ENCODE measurements at places on chromosomes 16 and 17. TPM values are rescaled to one million over a fixed set of nuclear protein-coding genes. Genes with fewer than 3 reads are reported as not detected.

GRCh38 chr17:73369111-73369521, 57.3 kb upstream of the CDC42EP4 start:
- no peak overlapping the region for H3K27ac ChIP-seq
- no peaks in the 10 kb centered on the region for H3K4me1 ChIP-seq
- H3K36me3 ChIP-seq = no peaks in the 10 kb centered on the region
- no peak overlapping the region for H3K4me3 ChIP-seq

The PSMD12 gene
- 44.2 TPM for total RNA-seq

The SLC6A4 gene
- 0.25 TPM for total RNA-seq

DNA sequence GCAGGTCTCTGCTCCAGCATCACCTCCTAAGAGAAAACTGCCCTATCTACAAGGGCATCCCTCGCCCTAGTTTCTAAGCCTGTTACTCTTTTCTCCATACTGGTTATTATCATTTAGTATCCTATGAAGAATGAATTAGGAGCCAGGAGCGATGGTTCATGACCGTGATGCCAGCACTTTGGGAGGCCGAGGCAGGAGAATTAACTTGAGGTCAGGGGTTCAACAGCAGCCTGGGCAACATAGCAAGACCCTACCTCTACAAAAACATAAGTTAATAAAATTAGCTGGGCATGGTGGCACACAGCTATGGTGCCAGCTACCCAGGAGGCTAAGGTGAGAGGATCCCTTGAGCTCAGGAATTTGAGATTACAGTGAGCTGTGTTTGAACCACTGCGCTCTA, 7.2 kb downstream of the EARS2 start:
- H3K4me1 ChIP-seq = no peaks in the 10 kb centered on the region
- no peak overlapping the region for H3K4me3 ChIP-seq
- no peak overlapping the region for H3K27ac ChIP-seq
- no peak for DNase-seq

The GJC1 gene
- total RNA-seq = not detected

DNA sequence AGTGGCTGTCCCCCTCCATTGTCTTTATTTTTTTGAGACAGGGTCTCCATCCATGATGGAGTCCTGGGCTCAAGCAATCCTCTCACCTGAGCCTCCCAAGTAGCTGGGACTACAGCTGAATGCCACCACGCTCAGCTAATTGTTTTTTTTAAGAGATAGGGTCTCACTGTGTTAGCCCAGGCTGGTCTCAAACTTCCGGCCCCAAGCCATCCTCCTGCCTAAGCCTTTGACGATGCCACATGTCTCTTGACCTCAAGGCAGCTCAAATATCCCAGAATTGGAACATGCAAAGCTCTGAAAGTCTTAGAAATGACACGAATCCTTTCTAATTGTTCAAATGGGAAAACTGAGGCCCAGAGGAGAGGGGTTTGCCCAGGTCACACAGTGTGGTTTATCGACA, 75.4 kb upstream of the ZNF423 start:
- no peak overlapping the region for H3K4me3 ChIP-seq
- H3K36me3 ChIP-seq = no peaks in the 10 kb centered on the region
- H3K4me1 ChIP-seq = no peaks in the 10 kb centered on the region
- no peak overlapping the region for H3K27ac ChIP-seq
- DNase-seq = no peak

- H3K27ac ChIP-seq = no peak overlapping the region
- no peaks in the 10 kb centered on the region for H3K27me3 ChIP-seq
- H3K36me3 ChIP-seq = no peaks in the 10 kb centered on the region
- no peaks in the 10 kb centered on the region for H3K4me1 ChIP-seq
- no peak overlapping the region for H3K4me3 ChIP-seq
Observed at GRCh38 chr16:17861981-17862479, 391.3 kb upstream of the XYLT1 start.

DNA sequence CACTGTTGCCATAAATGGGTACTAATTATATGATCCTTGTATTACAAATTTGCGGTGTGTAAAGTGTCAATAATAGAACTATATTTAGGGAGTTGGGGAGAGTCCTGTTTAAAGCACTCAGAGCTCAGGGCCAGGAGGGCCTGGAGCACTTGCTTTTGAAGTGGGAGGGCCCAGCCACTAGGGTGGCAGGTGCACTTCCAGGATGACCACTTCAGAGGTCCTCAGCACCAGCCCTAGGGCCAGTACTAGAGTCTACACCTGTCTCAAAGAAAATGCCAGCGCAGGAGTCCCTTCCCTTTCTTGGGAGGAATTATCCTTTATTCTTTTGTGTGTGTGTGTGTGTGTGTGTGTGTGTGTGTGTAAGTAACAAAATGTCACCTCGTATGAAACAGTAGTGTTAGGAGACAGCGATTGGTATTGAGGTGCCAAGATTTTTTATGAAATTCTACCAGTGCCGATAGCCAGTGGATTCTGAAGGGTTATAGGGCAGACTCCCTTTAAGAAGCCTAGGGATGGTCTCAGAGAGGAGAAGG, 31.9 kb downstream of the MYO18A start:
- H3K27me3 ChIP-seq = no peaks in the 10 kb centered on the region
- no peak for DNase-seq
- H3K4me1 ChIP-seq = peaks cover 27% of the 10 kb centered on the region
- peak overlapping the region; percentile 62 for H3K4me3 ChIP-seq

GRCh38 chr17:16313139-16314090, 39.9 kb downstream of the CENPV start:
- no peak overlapping the region for H3K4me3 ChIP-seq
- H3K4me1 ChIP-seq = peaks cover 5% of the 10 kb centered on the region
- DNase-seq = no peak

GRCh38 chr17:83080858-83081683, 1.7 kb downstream of the METRNL start:
- no peak for DNase-seq
- peaks cover 5% of the 10 kb centered on the region for H3K27me3 ChIP-seq
- H3K36me3 ChIP-seq = no peaks in the 10 kb centered on the region

The MVD gene
- 59.7 TPM for total RNA-seq

DNA sequence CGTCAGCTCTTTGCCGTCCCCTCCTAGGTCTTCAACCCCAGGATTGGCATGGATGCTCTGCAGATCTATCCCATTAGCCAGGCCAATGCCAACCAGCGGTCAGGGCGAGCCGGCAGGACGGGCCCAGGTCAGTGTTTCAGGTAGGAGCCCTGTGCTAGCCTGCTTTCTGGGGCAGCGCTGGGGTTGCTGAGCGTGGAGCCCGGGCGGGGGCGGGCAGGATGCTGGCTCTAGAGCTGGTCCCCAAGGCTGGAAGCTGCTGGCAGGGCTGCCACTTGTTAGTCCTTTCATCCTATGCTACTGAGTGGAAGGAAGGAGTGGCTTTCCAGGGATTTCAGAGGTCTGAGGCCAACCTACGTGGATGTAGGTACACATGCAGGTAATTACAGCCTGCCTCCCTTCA, 12.3 kb downstream of the DHX38 start:
- no peaks in the 10 kb centered on the region for H3K27me3 ChIP-seq
- DNase-seq = no peak
- H3K36me3 ChIP-seq = peaks cover 99% of the 10 kb centered on the region
- H3K27ac ChIP-seq = no peak overlapping the region
- no peaks in the 10 kb centered on the region for H3K4me1 ChIP-seq

The SMTNL2 gene
- not detected for total RNA-seq

DNA sequence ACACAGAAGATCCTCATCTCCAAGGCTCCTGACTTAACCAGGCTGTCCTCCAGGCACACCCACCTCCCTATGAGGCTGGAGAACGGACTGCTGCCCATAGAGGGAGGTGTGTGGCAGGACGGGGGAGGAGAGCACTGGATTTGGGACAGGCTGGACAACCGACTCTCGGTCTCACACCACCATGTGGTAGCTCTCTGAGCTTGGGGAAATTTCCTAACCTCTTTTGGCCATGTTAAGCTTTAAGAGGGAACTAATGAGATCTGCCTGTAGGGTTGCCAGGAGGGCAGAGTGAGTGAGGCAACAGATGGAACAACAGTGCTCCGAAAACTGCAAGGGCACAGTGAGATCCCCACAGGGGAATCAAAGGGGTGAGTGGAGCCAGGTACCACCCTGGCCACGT, 32.7 kb downstream of the RHBDL3 start:
- no peak for DNase-seq
- H3K4me1 ChIP-seq = no peaks in the 10 kb centered on the region
- no peaks in the 10 kb centered on the region for H3K36me3 ChIP-seq
- H3K27me3 ChIP-seq = no peaks in the 10 kb centered on the region
- no peak overlapping the region for H3K27ac ChIP-seq
- no peak overlapping the region for H3K4me3 ChIP-seq

The NME1 gene
- 14.1 TPM for total RNA-seq

The ITGB4 gene
- total RNA-seq = not detected

DNA sequence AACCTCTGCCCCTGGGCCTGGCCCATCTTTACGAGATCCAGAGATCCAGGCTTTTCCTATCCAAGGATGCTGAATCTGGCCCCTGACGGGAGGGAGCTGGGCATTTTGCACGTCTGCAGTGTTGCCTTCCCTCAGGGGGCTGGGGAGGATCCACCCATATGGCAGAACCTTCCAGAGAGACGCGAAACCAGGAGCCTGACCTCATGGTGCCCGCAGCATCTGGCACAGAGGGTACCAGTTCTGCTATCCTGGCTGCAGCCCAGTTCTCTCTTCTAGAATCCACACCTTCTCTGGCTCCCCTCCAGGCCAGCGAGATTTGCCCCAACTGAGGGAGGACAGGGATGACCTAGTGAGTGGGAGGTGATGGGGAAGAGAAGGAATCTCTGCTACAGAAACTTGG, 20.5 kb upstream of the ZNF652 start:
- H3K4me3 ChIP-seq = no peak overlapping the region
- peaks cover 4% of the 10 kb centered on the region for H3K4me1 ChIP-seq
- no peaks in the 10 kb centered on the region for H3K27me3 ChIP-seq
- no peak overlapping the region for H3K27ac ChIP-seq
- DNase-seq = no peak

The TBC1D26 gene
- total RNA-seq = 0.10 TPM

- H3K36me3 ChIP-seq = no peaks in the 10 kb centered on the region
- no peaks in the 10 kb centered on the region for H3K4me1 ChIP-seq
- H3K27ac ChIP-seq = no peak overlapping the region
- DNase-seq = no peak
Observed at GRCh38 chr17:33028778-33029177, 37.1 kb downstream of the SPACA3 start.

DNA sequence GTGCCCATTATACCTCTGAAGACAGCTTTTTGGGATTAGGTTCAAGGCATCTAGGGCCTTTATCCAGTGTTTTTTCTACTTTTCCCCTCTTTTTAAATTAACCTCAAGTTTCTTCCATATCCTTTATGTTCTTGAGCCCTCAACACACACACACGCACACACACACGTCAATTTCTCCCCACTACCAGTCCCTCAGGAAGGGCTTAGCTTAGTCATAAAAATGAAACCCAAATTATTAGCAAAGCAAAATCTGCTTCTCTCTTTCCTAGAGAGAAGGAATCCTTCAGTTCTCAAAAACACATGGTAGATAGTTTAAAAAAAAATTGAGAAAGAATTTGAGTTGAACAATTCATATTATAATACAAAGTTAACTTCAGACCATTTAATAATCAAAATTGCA, 401.1 kb downstream of the XYLT1 start:
- H3K27me3 ChIP-seq = no peaks in the 10 kb centered on the region
- no peak overlapping the region for H3K27ac ChIP-seq
- no peaks in the 10 kb centered on the region for H3K36me3 ChIP-seq
- H3K4me1 ChIP-seq = peaks cover 12% of the 10 kb centered on the region

DNA sequence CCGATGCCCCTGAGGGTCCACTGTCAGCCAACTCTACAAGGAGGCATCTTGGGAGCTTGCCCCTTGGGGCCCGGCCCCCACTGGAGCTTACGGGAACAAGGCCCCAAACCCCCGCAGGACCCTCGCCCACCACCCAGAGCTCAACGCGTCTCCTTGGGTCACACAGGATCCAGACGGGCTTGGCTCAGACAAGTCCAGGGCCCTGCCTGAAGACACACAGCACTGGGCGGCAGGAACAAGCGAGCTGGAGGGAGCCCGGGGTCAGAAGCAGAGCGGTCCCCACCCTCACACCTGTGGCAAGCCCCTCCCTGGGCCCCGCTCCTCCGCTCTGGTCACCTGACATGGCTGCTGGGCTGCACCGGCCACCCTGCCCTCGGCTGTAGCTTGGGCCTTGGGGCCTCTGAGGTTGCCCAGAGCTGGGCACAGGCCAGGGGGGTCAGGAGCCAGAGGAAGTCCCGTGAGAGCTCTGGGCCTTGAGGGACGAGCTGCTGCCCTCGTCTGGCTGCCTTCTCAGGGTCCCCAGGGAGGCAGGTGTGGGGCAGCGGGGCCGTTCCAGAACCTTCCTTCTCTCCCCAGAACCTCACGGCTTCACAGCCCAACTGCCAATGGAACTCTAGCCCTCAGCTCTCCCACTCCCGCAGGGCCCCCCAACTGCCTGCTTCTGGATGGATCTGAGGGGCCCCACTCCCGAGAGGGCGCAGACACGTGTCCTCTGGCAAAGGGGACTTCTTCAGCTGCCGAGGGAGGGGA, at the start of gene CCDC154:
TSS of gene CCDC154 (minus strand) at position 577 of the 750 bp plus-strand sequence. CDS start at position 343, 234 bp downstream.
- H3K27me3 ChIP-seq = no peaks in the 10 kb centered on the region
- no peak for DNase-seq
- no peak within 1 kb of the TSS for H3K4me3 ChIP-seq
- no peak within 1 kb of the TSS for H3K27ac ChIP-seq
- H3K36me3 ChIP-seq = peaks cover 3% of the 10 kb centered on the region

DNA sequence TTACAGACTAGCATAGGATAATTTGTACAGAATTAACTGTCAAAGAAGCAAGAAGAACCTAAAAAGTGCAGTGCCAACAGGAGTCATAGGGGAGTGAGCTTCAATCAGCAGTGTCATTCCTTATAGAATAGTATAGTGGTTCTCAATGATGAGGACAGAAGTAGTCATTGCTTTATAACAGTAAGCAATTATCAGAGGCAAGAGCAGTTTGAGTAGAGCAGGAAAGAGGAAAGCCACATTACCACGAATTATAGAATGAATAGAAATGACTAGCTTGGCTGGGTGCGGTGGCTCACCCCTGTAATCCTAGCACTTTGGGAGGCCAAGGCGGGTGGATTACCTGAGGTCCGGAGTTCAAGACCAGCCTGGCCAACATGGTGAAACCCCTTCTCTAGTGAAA, 209.7 kb upstream of the TBX2 start:
- no peaks in the 10 kb centered on the region for H3K27me3 ChIP-seq
- no peak overlapping the region for H3K4me3 ChIP-seq
- no peak overlapping the region for H3K27ac ChIP-seq
- no peaks in the 10 kb centered on the region for H3K36me3 ChIP-seq
- DNase-seq = no peak
- no peaks in the 10 kb centered on the region for H3K4me1 ChIP-seq

GRCh38 chr17:75386430-75386829, 19.0 kb downstream of the GRB2 start:
- H3K4me3 ChIP-seq = no peak overlapping the region
- no peak overlapping the region for H3K27ac ChIP-seq
- no peak for DNase-seq
- H3K4me1 ChIP-seq = peaks cover 30% of the 10 kb centered on the region

GRCh38 chr16:10578474-10579316, 1.7 kb downstream of the EMP2 start:
- no peak overlapping the region for H3K27ac ChIP-seq
- H3K36me3 ChIP-seq = no peaks in the 10 kb centered on the region
- H3K4me3 ChIP-seq = no peak overlapping the region
- no peaks in the 10 kb centered on the region for H3K4me1 ChIP-seq
- DNase-seq = no peak

- H3K27me3 ChIP-seq = no peaks in the 10 kb centered on the region
- H3K36me3 ChIP-seq = peaks cover 53% of the 10 kb centered on the region
- H3K4me3 ChIP-seq = no peak overlapping the region
- no peak for DNase-seq
- no peaks in the 10 kb centered on the region for H3K4me1 ChIP-seq
Observed at GRCh38 chr16:87447323-87447722, 45.5 kb downstream of the ZCCHC14 start.

- H3K27me3 ChIP-seq = no peaks in the 10 kb centered on the region
- no peak overlapping the region for H3K27ac ChIP-seq
- H3K4me1 ChIP-seq = peaks cover 7% of the 10 kb centered on the region
Observed at GRCh38 chr16:17407321-17407720, 63.4 kb downstream of the XYLT1 start.

The TBC1D3I gene
- total RNA-seq = 1.4 TPM

Data from CD4-positive, CD25-positive, alpha-beta regulatory T cell (primary cell).